ENCODE measurements at places on chromosomes 7 and 10. TPM values are rescaled to one million over a fixed set of nuclear protein-coding genes. Genes with fewer than 3 reads are reported as not detected.
A peak's percentile ranks its signal among the peaks of the same experiment; 100 is the strongest.

The C10orf90 gene
- total RNA-seq = not detected

The CCDC136 gene
- total RNA-seq = 2.3 TPM

GRCh38 chr7:5692845-5693278, 88.6 kb downstream of the RNF216 start:
- H3K27ac ChIP-seq = peak overlapping the region; percentile 80
- peak; percentile 90 for DNase-seq
- H3K27me3 ChIP-seq = no peaks in the 10 kb centered on the region
- H3K36me3 ChIP-seq = no peaks in the 10 kb centered on the region
- H3K4me3 ChIP-seq = no peak overlapping the region
- peaks cover 77% of the 10 kb centered on the region for H3K4me1 ChIP-seq

DNA sequence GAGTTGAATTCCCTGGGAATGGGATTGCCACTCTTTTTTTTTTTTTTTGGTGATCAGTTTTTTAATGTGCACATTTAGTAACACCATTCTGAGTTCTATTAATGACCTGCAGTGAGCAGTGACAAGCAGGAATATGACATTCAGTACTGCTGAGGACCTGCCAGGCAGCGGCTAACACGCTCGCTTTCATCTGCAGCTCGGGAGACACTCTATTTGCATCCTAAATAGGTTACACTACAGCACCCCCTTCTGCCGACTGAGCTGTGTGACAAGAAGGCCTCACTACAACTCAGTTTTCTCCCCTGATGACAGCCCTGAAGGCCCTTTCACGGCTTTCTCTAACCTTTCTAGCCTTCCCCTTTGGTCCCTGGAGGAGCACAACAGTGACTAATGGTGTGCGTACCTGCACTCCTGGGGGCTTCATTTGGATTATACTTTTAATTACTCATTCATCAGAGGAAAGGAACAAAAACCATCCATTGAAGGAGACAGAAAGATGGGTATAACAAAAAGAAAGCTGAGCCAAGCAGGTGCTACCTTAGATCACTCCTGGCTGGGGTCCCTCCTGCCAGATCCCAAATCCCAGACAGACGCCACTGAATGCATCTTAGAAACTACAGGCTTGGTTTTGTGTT, 872.4 kb downstream of the LRMDA start:
- no peaks in the 10 kb centered on the region for H3K36me3 ChIP-seq
- H3K4me1 ChIP-seq = peaks cover 26% of the 10 kb centered on the region
- H3K27me3 ChIP-seq = no peaks in the 10 kb centered on the region
- no peak overlapping the region for H3K27ac ChIP-seq

DNA sequence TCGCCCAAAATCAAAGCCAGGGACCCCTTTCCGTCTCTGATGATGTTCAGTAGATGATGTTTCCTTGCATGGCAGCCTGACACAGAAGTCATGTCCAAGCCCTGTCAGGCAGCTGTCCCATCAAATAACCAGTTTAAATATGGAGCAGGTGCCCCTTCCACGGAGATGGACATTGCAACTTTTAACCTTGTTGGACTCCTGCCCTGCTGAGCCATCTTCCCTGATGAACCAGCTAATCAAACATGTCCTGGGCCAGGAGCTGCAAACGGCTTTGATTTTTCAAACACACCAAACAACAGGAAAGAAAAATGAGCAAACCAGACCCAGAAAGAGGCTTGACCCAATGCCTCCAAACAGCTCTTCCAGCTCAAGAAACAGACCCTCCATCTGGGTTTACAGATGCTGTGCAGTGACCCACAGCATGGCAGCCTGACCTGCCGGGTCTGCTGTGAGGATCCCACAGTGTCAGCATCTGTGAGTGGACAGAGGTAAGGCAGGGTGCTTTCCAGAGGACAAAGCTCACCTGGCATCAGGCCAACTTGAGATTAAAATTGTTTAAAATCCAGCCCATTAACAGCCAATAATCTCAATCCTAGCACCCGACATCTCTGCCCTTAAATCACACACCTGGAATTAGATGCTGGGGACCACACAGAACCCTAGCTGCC, 372.6 kb downstream of the GRID1 start:
- no peak for DNase-seq
- no peaks in the 10 kb centered on the region for H3K4me1 ChIP-seq
- H3K4me3 ChIP-seq = no peak overlapping the region
- no peaks in the 10 kb centered on the region for H3K36me3 ChIP-seq
- H3K27me3 ChIP-seq = peaks cover 2% of the 10 kb centered on the region

DNA sequence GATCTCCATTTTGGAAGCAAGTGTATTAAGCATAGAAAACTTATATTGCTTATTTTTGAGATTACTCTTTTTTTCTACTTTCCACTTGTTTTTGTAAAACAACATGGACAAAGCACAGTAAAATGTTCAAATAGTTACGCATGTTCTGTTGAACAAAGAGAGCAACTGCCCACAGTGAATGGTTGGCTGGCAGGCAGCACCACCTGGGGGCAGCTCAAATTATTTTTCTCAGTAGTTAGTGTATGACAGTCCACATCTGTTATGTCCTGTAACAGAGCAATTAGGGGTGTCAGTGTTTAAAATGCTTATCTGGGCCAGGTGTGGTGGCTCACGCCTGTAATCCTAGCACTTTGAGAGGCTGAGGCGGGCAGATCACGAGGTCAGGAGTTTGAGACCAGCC, 46.1 kb upstream of the CACUL1 start:
- no peaks in the 10 kb centered on the region for H3K27me3 ChIP-seq
- no peak overlapping the region for H3K27ac ChIP-seq
- no peaks in the 10 kb centered on the region for H3K36me3 ChIP-seq
- DNase-seq = no peak
- no peak overlapping the region for H3K4me3 ChIP-seq

DNA sequence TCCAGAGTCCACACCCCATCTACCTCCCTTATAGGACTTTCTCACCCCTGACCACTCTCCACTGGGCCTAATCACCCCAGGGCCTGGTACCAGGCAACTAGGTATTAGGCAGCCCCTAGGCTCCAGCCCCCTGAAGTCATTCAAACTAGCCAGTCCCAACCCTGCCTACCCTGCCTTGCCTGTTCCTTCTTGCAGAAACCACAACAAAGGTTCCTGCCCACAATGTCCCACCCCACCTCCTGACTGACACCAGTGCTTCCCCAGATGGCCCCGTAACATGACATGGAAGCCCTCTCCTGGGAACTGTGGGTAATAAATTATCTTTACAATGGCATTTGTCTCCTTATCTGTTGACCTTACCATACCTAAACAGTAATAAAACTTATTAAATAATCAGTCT, 100.6 kb upstream of the PDE1C start:
- no peak overlapping the region for H3K27ac ChIP-seq
- DNase-seq = no peak
- H3K36me3 ChIP-seq = no peaks in the 10 kb centered on the region
- H3K4me1 ChIP-seq = no peaks in the 10 kb centered on the region
- H3K27me3 ChIP-seq = no peaks in the 10 kb centered on the region
- no peak overlapping the region for H3K4me3 ChIP-seq

- H3K4me1 ChIP-seq = no peaks in the 10 kb centered on the region
- H3K4me3 ChIP-seq = no peak overlapping the region
- H3K36me3 ChIP-seq = no peaks in the 10 kb centered on the region
- no peak for DNase-seq
- peaks cover 12% of the 10 kb centered on the region for H3K27me3 ChIP-seq
Observed at GRCh38 chr10:6136215-6137201, 47.7 kb downstream of the RBM17 start.

DNA sequence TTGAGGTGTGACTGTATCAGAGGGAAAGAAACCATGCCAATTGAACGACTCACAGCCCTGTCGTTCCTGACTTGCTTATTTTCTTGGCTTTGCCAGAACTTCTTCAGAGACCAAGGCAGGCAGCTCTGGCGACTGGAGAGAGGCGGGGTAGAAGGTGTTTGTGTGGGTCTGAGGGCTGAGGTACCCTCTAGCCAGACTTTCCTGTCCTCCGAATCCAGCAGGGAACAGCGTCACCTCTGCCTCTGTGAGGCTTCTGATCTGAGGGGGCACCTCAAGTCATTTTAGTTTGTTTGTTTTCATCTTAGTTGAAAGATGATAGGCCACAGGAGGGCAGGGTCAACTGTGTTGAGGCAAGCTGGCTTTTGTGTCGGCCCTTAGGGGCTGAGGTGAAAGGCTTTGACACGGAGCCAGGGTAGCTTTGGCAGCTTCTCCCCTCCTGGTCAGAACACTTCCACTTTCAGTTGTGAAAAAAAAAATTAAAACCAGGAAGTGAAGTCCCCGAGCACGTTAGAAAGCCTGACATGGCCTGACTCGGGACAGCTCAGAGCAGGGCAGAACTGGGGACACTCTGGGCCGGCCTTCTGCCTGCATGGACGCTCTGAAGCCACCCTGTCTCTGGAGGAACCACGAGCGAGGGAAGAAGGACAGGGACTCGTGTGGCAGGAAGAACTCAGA, 1.9 kb downstream of the ACSL5 start:
- no peaks in the 10 kb centered on the region for H3K4me1 ChIP-seq
- H3K36me3 ChIP-seq = no peaks in the 10 kb centered on the region
- H3K27ac ChIP-seq = peak overlapping the region; percentile 87

DNA sequence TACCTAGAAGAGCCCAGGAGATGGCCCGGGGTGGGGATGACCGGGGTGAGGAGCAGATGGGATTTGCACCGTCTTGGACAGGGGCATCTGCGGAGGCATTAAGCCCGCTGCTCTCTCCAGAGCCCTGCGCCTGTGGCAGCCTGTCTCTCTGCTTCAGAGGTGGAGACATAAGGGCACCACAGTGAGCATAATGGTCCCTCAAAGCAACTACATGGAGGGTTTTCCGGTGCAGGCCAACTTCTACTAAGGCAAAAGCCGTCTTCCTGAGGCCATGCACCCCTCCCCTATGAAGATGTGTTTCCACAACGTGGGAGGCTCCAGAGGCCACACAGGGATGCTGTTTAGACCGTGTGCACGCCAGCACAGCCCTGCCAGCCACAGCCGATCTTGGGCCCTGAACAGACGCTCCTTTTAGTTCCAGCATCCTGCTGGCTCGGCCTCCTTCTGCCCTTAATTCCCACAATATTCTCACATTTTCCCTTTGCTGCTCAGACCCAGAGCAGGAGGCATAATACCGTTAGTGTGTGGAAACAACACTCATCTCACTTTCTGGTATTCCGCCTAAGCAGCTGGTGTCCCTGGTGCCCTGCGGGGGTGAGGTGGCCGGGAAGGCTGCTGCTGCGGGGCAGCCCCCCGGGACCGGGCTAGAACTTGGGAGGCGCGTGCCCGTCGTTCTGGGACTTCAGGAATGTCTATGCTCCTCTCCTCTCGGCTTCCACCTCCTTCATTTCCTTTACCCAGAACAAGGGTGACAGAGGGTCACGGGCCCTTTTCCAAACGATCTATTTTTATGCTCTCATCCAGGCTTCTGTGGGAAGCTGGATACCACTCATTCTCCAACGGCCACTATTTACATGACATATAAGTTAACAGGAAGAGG, 266.9 kb downstream of the TNS3 start:
- DNase-seq = peak; percentile 63
- H3K36me3 ChIP-seq = peaks cover 30% of the 10 kb centered on the region
- peaks cover 42% of the 10 kb centered on the region for H3K4me1 ChIP-seq
- H3K27ac ChIP-seq = peak overlapping the region; percentile 67
- no peaks in the 10 kb centered on the region for H3K27me3 ChIP-seq

DNA sequence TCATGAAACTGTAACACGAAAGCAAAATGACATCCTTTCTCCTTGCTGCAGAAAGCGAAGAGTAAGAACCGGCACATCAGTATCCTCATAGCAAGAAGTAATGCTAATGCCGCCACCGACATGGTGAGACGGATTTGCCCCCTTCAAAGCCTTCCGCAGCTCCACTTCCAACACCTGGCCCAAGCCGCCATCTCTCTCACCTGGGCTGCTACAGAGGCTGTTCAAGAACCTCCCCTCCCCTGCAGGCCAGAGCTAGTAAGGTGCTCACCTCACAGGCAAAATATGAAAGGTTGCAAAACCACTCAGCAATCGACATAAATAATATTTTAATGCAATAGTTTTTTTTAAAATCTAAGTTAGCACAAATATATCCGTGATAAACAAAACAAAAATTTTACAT, 123.9 kb upstream of the FRMD4A start:
- no peak for DNase-seq
- no peak overlapping the region for H3K4me3 ChIP-seq
- peaks cover 2% of the 10 kb centered on the region for H3K27me3 ChIP-seq
- H3K4me1 ChIP-seq = no peaks in the 10 kb centered on the region

GRCh38 chr7:131605280-131605878, 49.0 kb upstream of the PODXL start:
- no peak overlapping the region for H3K4me3 ChIP-seq
- peaks cover 2% of the 10 kb centered on the region for H3K4me1 ChIP-seq
- no peak overlapping the region for H3K27ac ChIP-seq
- H3K27me3 ChIP-seq = no peaks in the 10 kb centered on the region
- peak; percentile 16 for DNase-seq
- H3K36me3 ChIP-seq = no peaks in the 10 kb centered on the region

DNA sequence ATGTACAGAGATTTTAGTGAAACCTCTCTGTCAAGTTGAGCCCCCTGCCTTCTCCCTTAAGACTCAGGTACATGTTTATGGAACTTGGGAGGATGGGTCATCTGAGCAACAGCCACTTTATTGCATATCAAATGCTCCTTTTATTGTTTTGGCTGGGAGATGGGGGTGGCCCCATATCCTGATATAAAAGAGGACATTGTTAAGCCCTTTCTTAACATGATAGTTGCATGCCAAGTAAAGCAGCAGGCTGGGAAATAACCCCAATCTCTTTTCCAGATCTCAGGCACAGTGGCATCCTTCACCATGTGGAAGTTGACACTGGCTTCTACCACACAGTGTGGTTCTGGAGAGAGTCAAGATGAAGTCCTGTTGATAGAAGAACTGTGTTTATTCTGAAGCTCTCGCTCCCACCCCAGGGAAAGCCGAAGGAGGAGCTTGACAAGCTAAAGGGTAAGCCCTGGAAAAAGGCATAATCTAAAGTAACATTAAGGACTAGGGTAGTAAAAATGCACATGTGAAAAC, 746.7 kb downstream of the SUGCT start:
- no peak overlapping the region for H3K27ac ChIP-seq
- no peaks in the 10 kb centered on the region for H3K4me1 ChIP-seq
- DNase-seq = no peak
- no peaks in the 10 kb centered on the region for H3K27me3 ChIP-seq
- H3K36me3 ChIP-seq = no peaks in the 10 kb centered on the region

GRCh38 chr7:46630031-46630430, 709.0 kb upstream of the IGFBP3 start:
- H3K27me3 ChIP-seq = no peaks in the 10 kb centered on the region
- no peaks in the 10 kb centered on the region for H3K36me3 ChIP-seq
- H3K4me1 ChIP-seq = no peaks in the 10 kb centered on the region

DNA sequence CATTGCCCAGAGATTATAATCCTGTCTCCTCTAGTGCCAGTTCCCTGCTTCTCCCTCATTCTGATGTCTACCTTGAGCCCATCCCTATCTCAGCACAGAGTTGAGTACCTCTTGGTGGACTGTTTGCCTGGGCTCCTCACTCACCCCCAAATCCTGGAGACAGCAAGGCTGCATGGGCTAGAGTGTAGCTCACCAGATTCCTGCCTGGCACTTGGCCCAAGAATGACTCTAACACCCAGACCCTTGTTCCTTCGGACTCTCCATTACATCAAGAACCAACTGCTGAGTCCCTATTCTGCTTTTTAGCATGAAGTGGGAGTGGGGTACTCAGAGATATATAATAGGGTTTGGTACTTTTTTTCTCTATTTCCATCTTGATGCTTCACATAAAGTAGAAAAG, 22.1 kb downstream of the FAM13C start:
- peaks cover 38% of the 10 kb centered on the region for H3K4me1 ChIP-seq
- no peak for DNase-seq
- H3K27me3 ChIP-seq = no peaks in the 10 kb centered on the region
- H3K27ac ChIP-seq = no peak overlapping the region
